ENCODE measurements at places on chromosomes 16 and 17.

DNA sequence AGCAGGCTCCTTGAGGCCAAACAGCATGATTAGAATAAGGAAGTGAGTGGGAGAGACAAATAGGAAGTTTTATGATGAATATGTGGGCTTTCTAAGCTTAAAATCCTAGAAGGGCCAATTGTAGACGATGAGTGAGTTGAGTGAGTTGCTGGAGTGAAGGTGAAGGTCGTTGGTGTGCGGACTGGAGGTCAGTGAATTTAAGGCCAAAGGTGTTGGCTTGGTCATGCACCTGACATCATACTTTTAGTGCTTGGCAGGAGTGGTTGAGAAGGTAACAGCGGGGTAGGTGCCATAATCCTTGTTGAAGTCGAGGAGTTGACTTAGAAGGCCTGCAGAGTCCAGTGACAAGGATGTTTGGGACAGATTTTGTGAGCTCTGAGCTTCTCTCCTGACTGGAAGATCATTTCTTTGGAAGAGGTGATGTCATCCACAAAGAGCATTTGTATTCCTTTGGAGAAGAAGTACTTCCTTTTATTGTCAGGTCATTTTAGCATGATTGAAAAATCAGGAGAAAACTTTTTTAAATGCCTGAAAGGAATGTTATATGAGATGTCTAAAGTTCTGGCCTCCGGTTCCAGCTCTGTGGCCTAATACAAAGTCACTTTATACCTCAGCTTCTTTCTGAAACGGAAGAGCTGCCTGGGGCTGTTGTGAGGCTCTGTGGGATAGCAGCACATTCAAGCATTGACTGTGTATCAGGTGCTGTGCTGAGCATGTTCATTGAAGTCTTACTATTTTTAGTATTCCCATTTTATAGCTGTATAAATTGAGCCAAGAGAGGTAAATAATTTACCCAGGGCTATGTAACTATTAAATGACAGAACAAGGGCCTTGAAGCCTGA is 53.6 kb upstream of the TBX2 start:
- no peak for DNase-seq

DNA sequence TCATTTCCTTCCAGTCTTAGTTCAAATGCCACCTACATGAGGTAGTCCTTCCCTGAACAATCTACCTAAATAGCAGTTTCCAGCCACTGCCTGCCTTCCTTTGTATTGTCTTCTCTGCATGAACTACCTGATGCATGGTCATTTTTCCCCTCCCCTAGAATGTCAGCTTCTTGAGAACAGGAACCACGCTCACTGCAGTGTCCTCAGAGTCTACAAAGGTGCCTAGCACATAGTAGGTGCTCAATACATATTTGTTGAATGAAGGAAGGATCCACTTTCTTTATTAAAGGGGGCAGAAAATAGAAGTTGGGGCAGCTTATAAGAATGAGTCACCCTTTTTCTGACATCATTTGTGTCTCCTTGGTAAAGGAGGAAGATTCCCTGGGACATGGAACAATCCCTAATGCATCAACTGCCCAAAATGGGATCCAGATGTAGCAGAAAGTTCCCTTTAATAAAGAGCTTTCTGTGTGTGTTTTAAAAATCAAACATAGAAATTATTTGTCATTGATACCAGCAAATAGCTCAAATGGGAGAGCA is 4.4 kb upstream of the CYLD start:
- DNase-seq = no peak

GRCh38 chr17:51103050-51103449 is 17.6 kb downstream of the SPAG9 start:
- DNase-seq = no peak

GRCh38 chr17:12342609-12343435 is 322.1 kb downstream of the MAP2K4 start:
- DNase-seq = no peak

GRCh38 chr16:66960270-66960669 is 796 bp upstream of the CES3 start:
- no peak for DNase-seq

- DNase-seq = peak; percentile 45
Measured at GRCh38 chr17:48625495-48626244, 488 bp downstream of the HOXB9 start.

DNA sequence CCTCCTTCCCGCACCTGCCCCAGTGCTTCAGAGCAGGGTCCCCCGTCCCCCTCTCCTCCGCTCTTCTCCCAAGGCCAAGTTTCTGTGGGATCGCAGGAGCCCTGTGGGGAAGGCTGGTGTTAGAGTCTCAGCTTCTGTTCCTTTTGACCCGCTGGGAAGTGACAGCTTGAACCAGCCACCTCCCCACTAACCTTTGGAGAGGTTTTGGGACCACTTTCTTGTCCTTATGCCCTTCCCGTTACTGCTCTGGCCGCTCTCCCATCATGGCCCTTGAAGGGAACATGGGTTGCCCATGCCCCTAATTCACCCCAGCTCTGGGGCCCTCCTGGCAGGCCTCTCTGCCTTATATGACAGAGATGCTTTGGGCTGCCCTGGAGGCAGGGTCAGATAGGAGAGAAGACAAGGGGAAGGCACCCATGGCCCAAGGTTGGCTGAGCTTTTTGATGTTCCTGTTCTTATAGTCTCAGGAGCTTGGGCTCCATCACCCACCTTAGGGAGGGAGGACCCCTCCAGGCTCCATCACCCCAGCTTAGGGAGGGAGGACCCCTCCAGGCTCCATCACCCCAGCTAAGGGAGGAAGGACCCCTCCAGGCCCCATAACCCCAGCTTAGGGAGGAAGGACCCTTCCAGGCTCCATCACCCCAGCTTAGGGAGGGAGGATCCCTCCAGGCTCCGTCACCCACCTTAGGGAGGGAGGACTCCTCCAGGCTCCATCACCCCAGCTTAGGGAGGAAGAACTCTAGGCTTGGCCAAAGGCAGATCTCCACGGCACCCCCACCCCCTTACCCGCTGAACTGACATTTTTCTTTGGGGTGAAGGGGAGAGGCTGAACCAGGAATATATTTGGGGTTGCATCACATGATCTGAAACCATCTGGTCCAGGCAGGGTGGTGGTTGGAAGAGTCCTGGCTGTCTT is 45.0 kb downstream of the NT5M start:
- no peak for DNase-seq

GRCh38 chr16:69399361-69399760 is 13.6 kb upstream of the TERF2 start:
- no peak for DNase-seq

DNA sequence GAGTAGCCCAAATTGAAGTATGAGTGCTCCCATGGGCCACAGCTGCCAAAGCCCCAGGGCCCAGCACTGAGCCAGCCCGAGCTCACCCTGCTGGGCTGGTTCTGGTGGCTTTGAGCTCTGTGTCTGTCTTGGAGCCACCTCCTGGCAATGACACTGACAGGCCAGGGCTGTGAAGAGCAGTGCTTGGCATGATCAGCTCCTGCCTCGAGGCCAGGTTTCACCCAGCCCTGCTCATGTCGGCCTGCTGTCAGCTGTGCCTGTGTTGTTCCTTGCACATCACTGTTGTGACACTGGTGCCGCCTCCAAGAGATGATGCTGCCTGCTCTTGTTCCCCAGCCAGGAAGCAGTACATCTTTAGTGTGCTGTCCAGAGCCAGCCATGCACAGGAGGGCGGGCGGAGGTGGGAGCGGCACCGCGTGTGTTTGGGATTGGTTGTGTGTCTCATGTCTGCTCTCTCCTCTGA is 26.0 kb downstream of the PLD6 start:
- peak; percentile 59 for DNase-seq

- no peak for DNase-seq
Measured at GRCh38 chr16:17602678-17603077, 131.9 kb upstream of the XYLT1 start.

DNA sequence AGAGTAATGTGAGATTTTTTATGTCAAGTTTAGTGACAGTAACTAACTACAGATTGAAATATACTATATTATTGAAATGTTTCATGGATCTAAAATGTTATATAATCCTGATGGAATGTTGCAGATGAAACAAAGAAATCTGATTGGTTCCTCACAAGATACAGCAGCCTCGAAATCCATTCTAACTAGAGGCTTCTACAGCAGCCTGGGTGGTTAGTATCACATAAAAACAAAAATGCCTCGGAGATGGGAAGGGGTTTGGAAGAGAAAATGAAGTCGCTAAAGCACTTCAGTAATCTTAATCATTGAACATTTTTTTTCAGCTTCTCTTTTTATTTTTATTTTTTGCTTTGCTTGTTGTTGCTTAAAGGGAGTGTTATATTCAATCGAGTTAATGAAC is 75.2 kb downstream of the TANC2 start:
- no peak for DNase-seq

DNA sequence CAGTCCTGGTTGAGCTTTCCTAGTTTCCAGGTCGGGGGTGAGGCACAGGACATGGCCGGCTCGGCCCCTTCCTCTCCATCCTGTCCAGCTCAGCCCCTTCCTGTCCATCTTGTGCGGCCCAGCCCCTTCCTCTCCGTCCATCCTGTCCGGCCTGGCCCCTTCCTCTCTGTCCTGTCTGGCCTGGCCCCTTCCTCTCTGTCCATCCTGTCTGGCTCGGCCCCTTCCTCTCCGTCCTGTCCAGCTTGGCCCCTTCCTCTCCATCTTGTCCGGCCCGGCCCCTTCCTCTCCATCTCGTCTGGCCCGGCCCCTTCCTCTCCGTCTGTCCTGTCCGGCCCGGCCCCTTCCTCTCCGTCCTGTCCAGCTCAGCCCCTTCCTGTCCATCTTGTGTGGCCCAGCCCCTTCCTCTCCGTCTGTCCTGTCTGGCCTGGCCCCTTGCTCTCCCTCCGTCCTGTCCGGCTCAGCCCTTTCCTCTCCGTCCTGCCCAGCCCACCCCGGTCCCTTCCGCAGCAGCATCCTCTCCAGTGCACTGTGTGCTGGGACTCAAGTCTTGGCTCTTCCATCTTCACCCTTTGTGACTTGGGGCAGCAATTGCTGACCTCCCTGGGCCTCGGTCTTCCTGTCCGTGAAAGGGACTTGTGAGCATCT is 5.5 kb upstream of the ZNF750 start:
- DNase-seq = no peak

- DNase-seq = no peak
Measured at GRCh38 chr16:2243781-2244180, 7.5 kb downstream of the DNASE1L2 start.

DNA sequence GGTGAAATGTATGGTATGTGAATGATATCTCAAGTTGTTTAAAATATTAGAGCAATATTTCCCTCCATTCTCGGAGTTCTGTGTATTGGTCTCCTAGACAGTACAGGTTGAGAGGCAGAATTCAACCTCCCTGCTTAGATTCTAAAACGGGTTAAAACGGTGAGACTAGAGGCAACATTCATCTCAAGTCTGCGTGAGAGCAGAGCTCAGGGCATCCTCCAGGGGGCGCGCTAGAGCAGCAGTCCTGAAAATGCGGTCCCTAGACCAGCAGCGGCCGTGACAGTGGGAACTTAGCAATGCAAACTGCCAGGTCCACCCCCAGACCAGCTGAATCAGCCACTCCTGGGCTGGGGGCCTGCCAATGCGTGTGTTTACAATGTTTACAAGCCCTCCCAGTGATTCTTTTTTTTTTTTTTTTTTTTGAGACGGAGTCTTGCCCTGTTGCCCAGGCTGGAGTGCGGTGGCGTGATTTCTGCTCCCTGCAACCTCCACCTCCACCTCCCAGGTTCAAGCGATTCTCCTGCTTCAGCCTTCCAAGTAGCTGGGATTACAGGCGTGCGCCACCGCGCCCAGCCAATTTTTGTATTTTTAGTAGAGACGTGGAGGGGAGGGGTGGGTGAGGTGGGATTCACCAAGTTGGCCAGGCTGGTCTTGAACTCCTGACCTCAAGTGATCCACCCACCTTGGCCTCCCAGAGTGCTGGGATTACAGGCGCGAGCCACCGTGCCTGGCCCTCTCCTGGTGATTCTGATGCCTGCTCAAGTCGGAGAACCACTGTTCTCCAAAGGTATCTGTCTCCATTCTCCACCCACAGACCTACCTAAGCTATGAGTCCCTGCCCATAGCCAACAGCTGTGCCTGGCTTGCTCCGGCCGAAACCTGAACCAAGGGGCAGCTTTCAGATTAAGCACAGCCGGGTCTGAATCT is 24.2 kb downstream of the KLHL36 start:
- peak; percentile 91 for DNase-seq

GRCh38 chr17:40727447-40728231 is 24.1 kb upstream of the KRT24 start:
- DNase-seq = no peak

DNA sequence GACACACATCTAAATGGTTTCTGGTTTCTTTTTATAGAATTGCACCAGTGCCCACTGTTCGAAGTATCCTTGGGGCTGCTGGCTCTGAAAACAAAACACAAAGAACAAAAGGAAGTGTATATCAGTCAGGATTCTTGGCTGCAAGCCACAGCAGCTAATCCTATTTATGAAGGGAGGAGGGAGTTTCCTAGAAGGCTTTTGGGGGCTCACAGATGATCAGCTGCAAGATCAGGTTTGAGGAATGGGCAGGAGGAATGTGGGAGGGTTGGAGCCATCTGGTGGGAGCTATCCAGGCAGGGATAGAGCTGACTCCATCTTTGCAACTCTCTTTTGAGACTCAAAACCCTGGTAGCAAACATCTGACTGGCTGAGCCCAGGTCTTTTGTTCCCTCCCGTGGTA is 118.3 kb upstream of the EEF2KMT start:
- no peak for DNase-seq

DNA sequence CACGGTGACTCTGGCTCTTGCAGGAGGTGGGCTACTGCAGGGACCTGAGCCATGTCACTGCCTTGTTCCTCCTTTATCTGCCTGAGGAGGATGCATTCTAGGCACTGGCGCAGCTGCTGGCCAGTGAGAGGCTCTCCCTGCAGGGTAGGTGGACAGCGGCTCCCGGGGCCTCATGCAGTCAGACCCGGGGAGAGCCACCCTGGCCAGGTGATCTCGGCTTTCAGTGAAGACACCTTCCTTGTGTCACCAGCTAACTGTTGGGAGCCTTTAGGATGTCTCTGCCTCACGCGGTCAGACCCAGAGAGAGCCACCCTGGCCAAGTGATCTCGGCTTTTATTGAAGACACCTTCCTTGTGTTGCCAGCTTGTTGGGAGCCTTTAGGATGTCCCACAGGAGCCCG is 31.7 kb upstream of the KSR1 start:
- no peak for DNase-seq

DNA sequence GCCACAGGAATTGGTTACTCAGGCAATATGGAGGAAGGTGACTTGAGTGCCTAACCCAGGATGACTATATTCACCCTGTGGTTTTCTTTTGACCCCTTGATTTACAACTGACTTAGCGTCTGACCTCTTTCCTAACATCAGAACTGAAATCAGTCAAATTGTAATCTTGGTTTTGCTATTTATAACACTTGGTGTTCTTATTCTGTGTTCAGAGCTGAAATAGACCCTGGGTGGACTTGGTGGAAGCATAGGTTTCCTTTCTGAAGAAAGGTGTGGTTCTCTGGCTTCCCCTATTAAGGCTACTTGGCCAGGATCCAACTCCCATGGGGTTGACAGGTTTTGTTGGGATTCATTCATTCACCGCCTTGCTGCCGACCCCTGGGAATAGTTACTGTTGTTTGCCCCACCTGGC is 80.8 kb downstream of the CLEC16A start:
- DNase-seq = no peak
